Left ventricle myocardium inferior (tissue), 1 donor: ENCODE measurements at places on chromosomes 1 and 21. TPM values are rescaled to one million over a fixed set of nuclear protein-coding genes. Genes with fewer than 3 reads are reported as not detected.
A peak's percentile ranks its signal among the peaks of the same experiment; 100 is the strongest.

- no peak overlapping the region for H3K27ac ChIP-seq
- no peak for DNase-seq
- H3K4me1 ChIP-seq: peaks cover 84% of the 10 kb centered on the region
- no peaks in the 10 kb centered on the region for H3K27me3 ChIP-seq
- no peak overlapping the region for H3K4me3 ChIP-seq
Observed at GRCh38 chr1:40694353-40694874, 2.9 kb downstream of the NFYC start.

- H3K36me3 ChIP-seq: no peaks in the 10 kb centered on the region
- H3K4me1 ChIP-seq: peaks cover 7% of the 10 kb centered on the region
- no peak overlapping the region for H3K4me3 ChIP-seq
- no peak for DNase-seq
Observed at GRCh38 chr1:11488966-11489625, 10.1 kb downstream of the DISP3 start.

- no peaks in the 10 kb centered on the region for H3K36me3 ChIP-seq
- H3K4me1 ChIP-seq: no peaks in the 10 kb centered on the region
- DNase-seq: no peak
- no peak overlapping the region for H3K27ac ChIP-seq
Observed at GRCh38 chr1:245389873-245390272, 235.1 kb downstream of the KIF26B start.

GRCh38 chr21:44994695-44995342 is 55.0 kb downstream of the SLX9 start:
- no peak overlapping the region for H3K4me3 ChIP-seq
- DNase-seq: no peak
- H3K4me1 ChIP-seq: peaks cover 31% of the 10 kb centered on the region
- no peaks in the 10 kb centered on the region for H3K27me3 ChIP-seq
- H3K36me3 ChIP-seq: no peaks in the 10 kb centered on the region
- H3K27ac ChIP-seq: peak overlapping the region; percentile 56

The PGBD5 gene
- total RNA-seq: 10.6 TPM

The OR6P1 gene
- not detected for total RNA-seq

The DISP3 gene
- not detected for total RNA-seq
